ENCODE measurements at places on chromosomes 12 and 14. TPM values are rescaled to one million over a fixed set of nuclear protein-coding genes. Genes with fewer than 3 reads are reported as not detected.

Gene MGST1
- 79.3 TPM for total RNA-seq

- DNase-seq = no peak
These were observed 69.5 kb downstream of the STON2 start for GRCh38 chr14:81330619-81331122.

- DNase-seq = no peak
These were observed 171.5 kb upstream of the PRICKLE1 start for GRCh38 chr12:42761086-42761485.

GRCh38 chr14:20498622-20499021 is 6.7 kb upstream of the RNASE10 start:
- DNase-seq = no peak

DNA sequence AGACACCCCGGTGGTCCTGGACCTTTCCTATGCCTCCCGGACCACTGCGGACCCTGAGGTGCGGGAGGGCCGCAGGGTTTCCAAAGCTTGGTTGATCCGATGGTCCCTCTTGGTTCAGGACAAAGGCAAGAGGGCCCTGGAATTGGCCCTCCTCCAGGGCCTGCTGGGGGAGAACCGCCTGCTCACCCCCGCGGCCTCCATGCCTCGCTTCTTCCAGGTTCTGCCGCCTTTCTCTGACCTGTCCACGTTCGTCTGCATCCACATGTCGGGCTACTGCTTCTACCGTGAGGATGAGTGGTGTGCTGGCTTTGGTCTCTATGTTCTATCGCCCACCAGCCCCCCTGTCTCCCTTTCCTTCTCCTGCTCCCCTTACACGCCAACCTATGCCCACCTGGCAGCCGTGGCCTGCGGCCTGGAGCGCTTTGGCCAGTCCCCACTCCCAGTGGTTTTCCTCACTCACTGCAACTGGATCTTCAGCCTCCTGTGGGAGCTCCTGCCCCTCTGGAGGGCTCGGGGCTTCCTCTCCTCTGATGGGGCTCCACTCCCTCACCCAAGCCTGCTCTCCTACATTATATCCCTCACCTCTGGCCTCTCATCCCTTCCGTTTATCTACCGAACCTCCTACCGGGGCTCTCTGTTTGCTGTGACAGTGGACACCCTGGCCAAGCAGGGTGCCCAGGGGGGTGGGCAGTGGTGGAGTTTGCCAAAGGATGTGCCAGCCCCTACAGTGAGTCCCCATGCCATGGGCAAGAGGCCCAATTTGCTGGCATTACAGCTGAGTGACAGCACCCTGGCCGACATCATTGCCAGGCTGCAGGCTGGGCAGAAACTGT is 13.8 kb downstream of the CBLN3 start:
- DNase-seq = no peak

- DNase-seq = no peak
These were observed 181.6 kb downstream of the MSRB3 start for GRCh38 chr12:65460063-65460462.

DNA sequence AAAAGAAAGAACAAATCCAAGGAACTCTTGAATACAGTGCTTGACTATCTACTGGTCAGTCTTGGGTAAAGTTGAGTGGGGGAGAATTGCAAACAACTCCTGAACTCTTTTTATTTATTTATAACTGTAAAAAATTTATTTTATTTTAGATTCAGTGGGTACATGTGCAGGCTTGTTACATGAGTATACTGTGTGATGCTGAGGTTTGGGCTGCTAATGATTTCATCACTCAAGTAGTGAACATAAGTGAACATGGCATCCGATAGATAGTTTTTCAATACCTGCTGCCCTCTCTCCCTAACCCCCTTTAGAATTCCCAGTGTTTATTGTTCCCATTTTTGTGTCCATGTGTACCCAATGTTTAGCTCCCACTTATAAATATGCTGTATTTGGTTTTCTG is 3.2 kb upstream of the GSG1 start:
- DNase-seq = no peak

Gene DCAF5
- 56.9 TPM for total RNA-seq

- DNase-seq = peak; percentile 69
These were observed 1.3 kb downstream of the RASSF3 start for GRCh38 chr12:64611341-64612284.

Gene BDKRB1
- 2.8 TPM for total RNA-seq

DNA sequence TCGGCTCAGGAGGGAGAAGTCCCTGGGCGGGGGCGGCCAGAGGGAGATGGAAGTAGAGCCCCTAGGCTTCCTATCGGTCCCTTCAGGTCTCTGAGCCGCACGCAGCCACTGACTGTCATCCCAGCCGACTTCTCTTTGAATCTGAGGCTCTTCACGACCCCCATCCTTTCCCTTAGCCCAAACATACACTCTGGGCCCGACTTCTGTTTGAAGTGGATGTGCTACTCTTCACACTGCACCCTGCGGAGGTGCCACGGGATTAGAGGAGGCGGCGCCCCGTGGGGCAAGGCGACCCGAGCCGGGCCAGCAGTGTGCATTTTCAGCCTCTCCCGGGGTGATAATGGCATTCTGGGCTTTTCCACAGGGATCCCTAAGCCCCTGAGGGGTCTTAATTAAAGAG is 6.0 kb upstream of the DACT1 start:
- DNase-seq = no peak

- no peak for DNase-seq
These were observed 16.5 kb downstream of the KLHL28 start for GRCh38 chr14:44945264-44945663.

GRCh38 chr14:79354336-79354735 is 857.0 kb downstream of the DIO2 start:
- no peak for DNase-seq

GRCh38 chr12:805022-805632 is 52.7 kb downstream of the WNK1 start:
- DNase-seq = no peak

GRCh38 chr14:102474934-102475333 is 34.6 kb downstream of the ANKRD9 start:
- peak; percentile 67 for DNase-seq

Gene DPY19L2
- 40.8 TPM for total RNA-seq

DNA sequence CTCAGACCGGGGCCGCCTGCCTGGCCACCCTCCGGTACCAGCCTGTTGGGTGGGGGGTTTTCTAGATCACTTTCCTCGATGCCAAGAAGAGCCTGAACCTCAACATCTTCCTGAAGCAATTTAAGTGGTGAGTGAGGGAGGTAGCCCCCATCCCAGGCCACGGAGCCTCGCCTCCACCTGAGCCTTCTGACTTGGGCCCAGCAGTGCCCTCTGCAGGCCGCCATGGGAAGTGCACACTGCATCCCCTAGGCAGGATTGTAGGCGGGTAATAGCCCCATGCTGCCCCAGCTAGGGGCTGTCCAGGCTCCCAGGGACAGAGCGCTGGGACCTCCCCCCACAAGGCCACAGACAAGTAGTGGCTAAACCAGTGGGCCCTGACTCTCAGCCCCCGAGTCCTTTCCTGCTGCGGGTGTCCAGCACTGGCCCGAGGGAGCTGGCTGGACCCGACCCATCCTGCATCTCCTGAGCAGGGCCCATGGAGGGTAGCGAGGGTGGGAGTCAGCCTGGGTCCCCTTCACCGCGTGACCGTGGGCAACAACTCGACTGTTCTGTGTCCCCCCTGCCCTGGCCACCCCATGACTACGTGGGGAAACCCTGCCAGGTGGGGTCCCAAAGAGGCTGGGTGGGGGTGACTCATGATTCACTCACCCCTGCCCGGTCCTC is 15.3 kb upstream of the ADSS1 start:
- peak; percentile 91 for DNase-seq

DNA sequence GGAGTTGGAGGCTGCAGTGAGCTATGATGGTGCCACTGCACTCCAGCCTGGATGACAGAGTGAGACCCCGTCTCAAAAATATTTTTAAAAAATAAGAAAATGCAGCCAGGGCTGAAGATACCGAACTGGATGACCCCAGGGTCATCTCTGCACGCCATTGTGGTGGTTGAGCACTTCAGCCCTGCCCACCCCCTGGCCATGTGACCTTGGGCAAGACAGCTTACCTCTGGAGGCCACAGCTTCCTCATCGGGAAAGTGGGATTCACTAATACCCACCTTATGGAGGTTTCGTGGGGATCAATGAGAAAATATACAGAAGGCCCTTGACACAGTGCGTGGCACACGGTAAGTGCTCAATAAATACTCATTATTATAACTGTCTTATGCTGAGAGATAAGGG is 25.5 kb downstream of the MVK start:
- no peak for DNase-seq

DNA sequence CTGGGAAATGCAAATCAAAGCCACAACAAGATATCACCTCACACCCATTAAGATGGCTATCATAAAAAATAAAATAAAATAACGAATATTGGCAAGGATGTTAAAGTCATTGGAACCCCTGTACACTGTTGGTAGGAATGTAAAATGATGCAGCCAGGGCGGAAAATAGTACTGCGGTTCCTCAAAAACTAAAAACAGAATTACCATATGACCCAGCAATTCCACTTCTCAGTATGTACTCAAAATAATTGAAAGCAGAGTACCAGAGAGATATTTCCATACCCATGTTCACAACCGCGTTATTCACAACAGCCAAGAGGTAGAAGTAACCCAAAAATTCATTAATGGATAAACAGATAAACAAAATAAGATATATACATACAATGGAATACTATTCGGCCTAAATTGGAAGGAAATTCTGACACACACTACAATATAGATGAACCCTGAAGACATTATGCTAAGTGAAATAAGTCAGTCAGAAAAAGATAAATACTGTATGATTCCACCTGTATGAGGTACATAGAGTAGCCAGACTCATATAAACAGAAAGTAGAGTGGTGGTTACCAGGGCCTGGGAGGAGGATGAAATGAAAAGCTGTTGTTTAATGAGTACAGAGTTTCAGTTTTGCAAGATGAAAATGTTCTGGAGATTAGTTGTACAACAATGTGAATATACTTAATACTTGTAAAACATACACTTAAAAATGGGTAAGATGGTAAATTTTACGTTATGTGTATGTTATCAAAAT is 84.6 kb downstream of the TXNDC16 start:
- no peak for DNase-seq

GRCh38 chr14:62301080-62301479 is 538.9 kb downstream of the SNAPC1 start:
- DNase-seq = no peak

- DNase-seq = no peak
These were observed 14.3 kb downstream of the SERPINA1 start for GRCh38 chr14:94374116-94374515.

DNA sequence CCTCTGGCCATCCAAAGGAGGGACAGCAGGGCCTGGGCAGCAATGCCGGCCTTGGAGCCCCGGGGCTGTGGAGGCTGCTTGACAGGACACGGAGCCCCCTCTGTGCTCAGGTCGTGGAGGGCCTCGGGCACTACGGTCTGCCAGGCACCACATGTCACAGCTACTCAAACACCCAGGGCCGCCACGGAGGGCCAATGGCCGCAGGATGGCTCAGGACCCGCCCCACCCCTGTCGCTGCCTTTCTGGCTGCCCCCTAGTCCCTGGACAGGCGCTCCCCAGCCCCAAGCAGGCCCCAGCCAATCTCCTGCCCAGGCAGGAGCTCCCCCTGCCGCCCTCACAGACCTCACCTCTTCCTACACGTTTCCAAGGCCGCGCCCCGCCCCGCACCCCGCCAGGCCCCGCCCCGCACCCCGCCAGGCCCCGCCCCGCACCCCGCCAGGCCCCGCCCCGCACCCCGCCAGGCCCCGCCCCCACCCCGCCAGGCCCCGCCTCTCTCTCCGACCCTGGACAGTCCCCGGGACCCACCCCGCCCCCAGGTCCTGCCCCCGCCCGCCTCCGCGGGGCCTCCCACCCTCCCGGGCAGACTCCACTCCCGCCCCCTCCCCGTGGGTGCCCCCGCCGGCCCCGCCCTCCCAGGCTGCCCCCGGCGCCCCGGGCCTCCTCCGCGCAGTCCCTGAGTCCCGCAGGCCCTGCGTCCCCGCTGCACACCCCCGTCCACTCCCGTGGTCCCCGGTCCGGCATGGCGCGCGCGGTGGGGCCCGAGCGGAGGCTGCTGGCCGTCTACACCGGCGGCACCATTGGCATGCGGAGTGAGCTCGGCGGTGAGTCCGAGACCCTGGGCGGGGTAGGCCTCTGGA is at the start of gene ASPG:
Gene ASPG, plus strand, starts transcription at position 669 of the 857 bp plus-strand sequence. Its CDS starts 71 bp downstream, at position 740.
- DNase-seq = peak; percentile 37

Gene BIN2
- 9.4 TPM for total RNA-seq

GRCh38 chr12:106753526-106753925 is 21.0 kb upstream of the RIC8B start:
- no peak for DNase-seq

Gene COCH
- total RNA-seq = 1.4 TPM

- no peak for DNase-seq
These were observed 186.2 kb downstream of the PELI2 start for GRCh38 chr14:56304456-56304855.

DNA sequence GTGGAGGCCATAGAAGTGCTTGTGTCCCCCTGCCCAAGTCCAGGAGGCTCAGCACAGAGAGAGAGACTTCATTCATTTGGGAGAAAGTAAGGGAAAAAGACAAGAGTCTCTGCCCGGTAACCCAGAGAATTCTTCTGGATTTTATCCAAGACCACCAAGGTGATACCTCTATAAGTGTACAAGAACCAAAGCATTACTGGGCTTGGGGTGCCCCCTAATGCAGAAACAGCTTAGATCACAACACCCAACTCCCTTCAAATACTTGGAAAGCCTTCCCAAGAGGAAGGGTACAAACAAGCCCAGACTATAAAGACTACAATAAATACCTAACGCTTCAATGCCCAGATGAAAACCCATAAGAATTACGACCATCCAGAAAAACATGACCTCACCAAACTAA is 119.7 kb upstream of the PDE3A start:
- no peak for DNase-seq

DNA sequence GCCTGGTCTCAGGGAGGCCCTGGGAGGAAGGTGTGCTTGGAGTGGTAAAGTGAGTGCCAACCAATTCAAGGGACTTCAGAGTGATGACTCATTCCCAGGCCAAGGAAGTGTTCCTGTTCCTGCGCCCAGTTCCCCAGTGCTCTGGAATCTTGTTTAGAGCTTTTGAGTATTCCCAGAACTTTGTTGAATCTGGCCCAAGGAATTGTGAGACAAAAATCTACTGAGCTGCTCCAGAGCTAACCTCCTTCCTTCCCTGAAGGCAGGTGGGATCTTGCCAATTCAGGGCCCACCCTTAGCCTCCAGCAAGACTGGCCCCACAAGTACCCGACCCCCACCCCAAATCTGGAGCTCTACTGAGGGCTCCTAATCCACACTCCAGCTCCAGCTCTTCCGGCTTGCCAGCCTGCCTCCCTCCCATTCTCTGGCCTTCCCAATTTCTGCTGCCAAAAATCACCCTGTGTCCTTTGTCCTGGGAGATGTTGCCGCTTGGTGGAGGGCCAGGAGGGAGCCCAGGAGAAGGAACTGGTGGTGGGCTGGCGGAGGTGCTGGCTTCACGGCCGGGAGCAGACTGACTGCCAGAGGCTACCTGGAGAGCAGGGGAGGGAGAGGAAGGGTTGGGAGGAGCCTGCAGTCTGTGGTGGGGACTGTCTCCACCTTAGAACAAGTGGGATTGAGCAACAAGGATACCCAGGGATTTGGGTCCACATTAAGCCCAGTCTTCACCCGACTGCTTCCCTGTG is 2.0 kb upstream of the ATN1 start:
- peak; percentile 89 for DNase-seq

DNA sequence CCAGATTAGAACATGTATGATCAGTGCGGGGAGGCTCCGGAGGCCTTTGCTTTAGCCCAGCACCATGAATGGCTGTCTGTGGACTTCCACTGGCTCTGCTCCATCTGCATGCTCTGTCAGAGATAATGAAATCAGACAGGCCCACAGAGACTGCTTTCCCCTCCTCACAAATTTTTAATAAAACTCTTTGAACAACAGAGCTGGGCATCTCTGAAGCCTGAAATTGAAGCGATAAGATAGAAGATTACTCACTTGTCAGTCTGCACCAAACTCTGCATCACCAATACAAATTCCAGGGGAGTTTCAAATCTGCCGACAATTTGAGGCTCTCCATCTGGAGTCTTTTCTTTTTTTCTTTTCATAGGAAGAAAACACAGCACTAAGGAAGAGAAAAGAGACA is 110.0 kb downstream of the DYRK2 start:
- no peak for DNase-seq

Gene NDRG2
- 68.7 TPM for total RNA-seq
